ENCODE measurements at places on chromosomes 6 and 20.

DNA sequence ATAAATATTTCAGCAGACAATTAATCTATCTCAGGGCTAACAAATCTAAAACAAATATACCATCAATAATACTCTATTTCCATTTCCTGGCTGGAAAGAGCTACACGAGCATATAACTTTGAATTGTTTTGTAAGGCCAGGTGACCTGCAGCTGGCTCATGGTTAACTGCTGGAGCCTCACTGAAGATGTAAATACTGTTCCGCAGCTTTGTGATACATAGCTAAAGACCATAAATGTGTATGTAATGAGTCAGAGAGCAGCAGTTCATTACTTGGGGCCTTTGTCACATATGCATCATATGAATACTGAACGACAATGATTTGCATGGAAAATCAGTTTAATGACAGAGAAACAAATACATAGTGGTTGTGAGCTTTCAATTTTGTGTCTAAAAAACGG is 109.4 kb upstream of the CCN2 start:
- DNase-seq: no peak

DNA sequence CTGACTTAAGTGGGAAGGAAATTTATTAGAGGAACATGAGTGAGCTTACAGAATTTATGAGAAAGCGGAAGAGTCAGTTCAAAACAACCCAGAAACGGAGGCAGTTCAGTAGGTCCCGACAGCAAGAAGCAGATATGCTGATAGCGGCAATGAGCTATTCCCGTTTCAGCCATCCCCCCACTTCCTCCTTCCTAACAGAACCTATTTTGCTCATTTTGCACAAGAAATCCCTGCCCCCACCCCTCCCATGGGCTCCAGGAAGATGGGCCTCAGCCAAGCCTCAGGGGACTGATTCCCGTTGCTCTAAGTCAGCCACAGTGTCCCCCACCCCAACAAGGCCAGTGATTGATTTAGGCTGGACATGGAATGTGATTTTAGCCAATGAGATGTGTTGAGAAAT is 157.5 kb downstream of the CEBPB start:
- no peak for DNase-seq

DNA sequence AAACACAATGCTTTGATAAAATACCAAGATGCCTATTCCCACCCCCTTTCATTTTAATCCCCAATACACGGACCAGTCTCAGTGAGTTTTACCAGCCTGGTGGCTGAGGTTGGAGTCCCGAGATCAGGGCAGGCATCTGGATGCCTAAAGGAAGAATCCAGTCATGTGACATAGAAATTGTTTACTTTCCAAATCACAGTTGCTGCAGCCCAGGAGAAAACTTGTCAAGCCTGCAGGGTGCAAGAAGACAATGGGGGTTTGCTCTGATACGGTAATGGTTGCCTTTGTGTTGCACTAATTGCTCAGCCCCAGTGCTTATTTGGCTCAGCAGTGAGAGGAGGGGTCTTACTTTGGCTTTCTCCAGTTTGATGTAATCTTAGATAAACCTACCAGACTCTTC is 308.5 kb upstream of the POU3F2 start:
- peak; percentile 86 for DNase-seq

- no peak for DNase-seq
These were observed 297.9 kb upstream of the RIMS1 start for GRCh38 chr6:71588490-71588889.

- no peak for DNase-seq
These were observed 24.0 kb downstream of the SLC26A8 start for GRCh38 chr6:36000451-36000850.

- DNase-seq: no peak
These were observed 63.3 kb downstream of the STK35 start for GRCh38 chr20:2164966-2165365.

- DNase-seq: no peak
These were observed 322.8 kb upstream of the SOX4 start for GRCh38 chr6:21270636-21271201.

DNA sequence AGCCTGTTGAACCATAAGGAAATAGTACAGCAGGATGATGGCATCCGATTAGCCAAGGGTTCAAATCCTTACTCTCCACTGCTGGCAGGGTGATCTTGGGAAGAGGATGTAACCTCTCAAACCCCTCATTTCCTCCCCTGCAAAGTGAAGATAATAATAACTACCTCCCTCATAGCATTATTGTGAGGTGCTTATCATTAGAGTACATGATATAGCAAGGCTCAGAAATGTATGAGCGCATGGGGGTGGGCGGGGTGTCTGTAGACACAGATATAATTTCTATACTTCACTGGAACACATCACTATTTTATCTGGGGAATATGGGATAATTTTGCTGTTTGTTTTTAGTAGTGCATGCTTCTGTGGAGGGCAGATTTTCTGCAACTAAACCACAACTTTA is 89.8 kb upstream of the LAMP5 start:
- DNase-seq: no peak

DNA sequence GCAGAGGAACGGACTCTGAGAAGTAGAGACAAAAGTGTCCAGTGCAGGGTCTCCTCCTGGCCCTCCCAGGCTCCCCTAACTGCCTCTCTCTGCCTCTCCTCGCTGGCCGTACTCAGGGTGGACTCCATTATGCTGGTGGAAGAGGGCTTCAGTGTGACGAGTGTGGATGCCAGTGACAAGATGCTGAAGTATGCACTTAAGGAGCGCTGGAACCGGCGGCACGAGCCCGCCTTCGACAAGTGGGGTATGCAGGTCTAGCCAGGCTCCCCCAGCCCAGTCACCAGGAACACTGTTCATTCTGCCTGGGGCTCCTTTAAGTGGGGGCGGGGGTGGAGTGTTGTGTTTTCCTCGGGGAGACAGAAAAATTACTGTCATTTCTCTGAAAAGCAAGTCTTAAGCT is 1.5 kb downstream of the GNMT start:
- DNase-seq: no peak

GRCh38 chr6:95519228-95520037 is 57.9 kb upstream of the MANEA start:
- DNase-seq: peak; percentile 27

- DNase-seq: no peak
These were observed 160.9 kb downstream of the SOD2 start for GRCh38 chr6:159532155-159532554.

GRCh38 chr6:24255676-24256075 is 102.2 kb downstream of the DCDC2 start:
- no peak for DNase-seq

DNA sequence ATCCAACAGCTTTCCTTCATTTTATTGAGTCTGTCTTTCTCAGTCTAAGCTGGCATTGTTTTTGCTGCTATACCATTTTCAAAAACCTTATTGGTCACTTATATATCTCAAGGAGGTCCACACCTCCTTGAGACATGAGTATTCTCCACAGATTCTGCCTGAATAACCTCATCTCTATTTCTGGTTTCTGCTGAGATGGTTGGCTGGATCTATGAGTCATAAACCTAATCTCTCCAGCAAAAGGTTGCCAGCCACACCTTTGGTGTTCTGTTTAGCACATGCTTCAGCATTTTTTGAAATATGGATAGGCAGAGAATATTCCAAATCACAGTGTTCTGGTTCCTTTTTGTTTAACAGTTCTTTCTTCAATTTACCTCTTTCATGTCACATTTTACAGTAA is 40.8 kb upstream of the TMEM244 start:
- no peak for DNase-seq

GRCh38 chr6:34340906-34341480 is 51.5 kb downstream of the NUDT3 start:
- DNase-seq: no peak

GRCh38 chr6:51562198-51562597 is 525.2 kb downstream of the PKHD1 start:
- DNase-seq: no peak

GRCh38 chr6:16163535-16164300 is 34.8 kb downstream of the MYLIP start:
- no peak for DNase-seq

DNA sequence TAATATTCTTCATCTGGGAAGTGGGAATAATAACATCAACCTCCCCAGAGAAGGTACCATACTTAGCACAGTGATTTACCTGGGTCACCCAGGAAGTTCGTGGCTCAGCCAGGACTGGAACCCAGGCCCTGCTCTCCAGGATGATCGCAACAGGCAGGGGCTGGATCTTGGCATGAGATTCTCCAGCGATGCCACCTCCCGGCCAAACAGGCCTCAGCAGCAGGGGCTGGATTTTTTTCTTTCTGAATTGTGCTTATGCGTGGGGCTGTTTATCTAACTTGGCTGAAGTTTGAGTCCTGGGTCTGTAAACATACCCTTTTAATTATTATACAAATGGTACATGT is 129.5 kb upstream of the PTPN1 start:
- no peak for DNase-seq

GRCh38 chr6:39430446-39430845 is 107.9 kb upstream of the KCNK16 start:
- DNase-seq: no peak

- no peak for DNase-seq
These were observed 16.8 kb upstream of the SNX9 start for GRCh38 chr6:157806131-157806855.

DNA sequence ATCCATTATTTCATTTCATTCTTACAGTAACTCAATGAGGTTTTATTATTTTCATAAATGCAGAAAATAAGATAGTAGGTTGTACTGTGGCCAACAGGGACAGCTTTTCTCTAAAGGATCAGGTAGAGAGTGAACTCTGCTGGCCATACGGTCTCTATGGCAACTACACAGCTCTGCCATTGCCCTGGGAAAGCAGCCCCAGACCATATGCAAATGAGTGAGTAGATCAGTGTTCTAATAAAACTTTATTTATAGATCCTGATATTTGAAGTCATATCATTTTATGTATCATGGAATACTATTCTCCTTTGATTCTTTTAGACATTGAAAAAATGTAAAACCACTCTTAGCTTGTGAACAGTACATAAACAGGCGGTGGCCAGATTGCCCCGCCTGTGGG is 192.5 kb upstream of the RREB1 start:
- no peak for DNase-seq

DNA sequence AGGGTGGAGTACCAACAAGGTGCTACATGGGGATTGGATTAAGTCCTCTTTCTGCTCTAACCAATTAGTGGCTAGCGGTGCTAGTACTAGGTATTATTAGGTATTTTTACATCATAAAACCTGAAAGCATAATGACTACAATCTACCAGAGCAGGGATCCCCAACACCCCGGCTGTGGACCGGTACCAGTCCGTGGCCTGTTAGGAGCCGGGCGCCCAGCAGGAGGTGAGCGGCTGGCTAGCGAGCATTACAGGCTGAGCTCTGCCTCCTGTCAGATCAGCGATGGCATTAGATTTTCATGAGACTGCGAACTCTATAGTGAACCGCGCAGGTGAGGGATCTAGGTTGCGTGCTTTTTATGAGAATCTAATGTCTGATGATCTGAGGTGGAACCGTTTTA is 9.1 kb upstream of the CD40 start:
- no peak for DNase-seq

DNA sequence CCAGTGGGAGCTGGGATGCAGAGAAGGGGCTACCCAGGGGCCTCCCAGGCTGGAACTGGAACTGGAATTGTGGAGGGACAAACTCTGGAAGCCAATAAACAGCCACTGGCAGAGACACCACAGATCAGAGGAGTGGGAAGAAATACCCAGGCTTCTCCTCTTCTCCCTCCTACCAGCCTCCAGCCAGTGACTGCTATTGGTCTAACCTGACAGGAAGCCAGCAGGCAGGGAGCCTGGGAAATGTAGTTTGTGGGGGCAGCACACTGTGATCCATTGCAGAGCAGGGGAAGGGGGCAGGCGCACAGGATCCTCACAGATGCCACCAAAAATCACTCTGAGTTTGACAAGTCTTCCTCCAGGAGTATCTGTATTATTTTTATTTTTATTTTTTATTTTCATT is 12.1 kb upstream of the MLN start:
- peak; percentile 66 for DNase-seq

- DNase-seq: peak; percentile 83
These were observed 52.5 kb downstream of the ALDH5A1 start for GRCh38 chr6:24547243-24547642.

DNA sequence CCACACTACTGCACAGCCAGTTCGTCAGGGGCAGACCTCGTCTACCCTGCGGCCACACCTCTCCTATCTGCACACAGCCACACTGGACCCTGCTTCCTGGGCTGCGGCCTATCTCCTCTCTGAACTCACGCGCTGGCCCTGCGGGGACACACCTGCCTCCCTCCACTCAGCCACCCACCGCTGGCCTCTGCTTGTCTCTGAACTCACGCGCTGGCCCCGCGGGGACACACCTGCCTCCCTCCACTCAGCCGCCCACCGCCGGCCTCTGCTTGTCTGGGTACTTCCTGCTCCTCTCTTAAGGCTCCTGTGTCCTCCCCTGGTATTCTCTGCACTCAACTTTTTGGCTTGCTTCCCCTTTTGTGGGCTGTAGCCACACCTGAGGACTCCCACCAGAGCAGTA is 52.3 kb downstream of the HUS1B start:
- DNase-seq: no peak

- no peak for DNase-seq
These were observed 39.4 kb downstream of the BPIFB1 start for GRCh38 chr20:33322456-33322855.

GRCh38 chr6:137389150-137389704 is 105.0 kb downstream of the OLIG3 start:
- no peak for DNase-seq

GRCh38 chr6:155033021-155033791 is 38.1 kb downstream of the TIAM2 start:
- no peak for DNase-seq

DNA sequence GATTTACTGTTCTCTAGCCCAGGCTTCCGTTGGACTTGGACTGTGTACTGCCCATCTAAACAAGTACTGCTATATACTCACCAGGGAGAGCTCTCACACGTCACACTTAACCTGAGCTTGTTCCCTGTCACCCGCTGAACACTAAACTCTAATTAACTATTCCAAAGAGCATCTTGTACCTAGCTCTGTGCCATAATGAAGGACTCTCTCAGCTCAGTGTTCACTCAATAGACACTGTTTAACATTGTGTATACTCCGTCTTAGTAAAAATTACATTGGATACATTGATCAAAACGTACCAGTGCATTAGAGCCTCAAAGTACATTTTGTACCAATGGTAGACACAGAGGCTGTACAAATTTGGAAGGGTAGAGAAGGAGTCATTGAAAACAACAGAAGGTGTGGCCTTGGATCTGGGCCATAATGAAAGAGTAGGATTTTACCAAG is 55.4 kb upstream of the EPHA7 start:
- no peak for DNase-seq

- no peak for DNase-seq
These were observed 20.9 kb upstream of the HLA-DOA start for GRCh38 chr6:33030245-33030644.

GRCh38 chr20:57567471-57568079 is 6.7 kb downstream of the PCK1 start:
- no peak for DNase-seq

- DNase-seq: no peak
These were observed 91.7 kb downstream of the CLIC5 start for GRCh38 chr6:45923831-45924391.

- DNase-seq: no peak
These were observed 92.5 kb upstream of the NXT1 start for GRCh38 chr20:23257848-23258746.

DNA sequence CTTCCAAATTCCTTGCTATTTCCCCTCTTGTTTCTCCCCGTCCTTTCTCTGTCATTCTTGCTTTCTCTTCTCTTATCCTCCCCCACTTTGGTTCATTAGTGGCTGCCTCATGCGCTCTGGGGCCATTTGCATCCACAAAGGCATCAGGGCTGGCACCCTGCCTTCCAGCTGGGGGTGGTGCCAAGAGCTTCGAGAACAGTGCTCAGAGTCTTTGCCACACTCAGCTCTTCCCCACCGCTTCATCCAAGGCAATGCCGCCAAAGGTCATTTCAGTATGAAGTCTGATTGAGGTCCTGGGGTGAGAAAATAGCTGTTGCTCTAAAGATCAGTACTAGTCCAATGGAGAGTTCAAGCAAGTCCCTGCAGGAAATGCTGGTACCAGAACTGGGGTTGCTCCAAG is 22.7 kb downstream of the OLIG3 start:
- DNase-seq: no peak
